Activated naive CD4-positive, alpha-beta T cell (primary cell): ENCODE measurements at places on chromosomes 13 and 19.
A peak's percentile ranks its signal among the peaks of the same experiment; 100 is the strongest.

- DNase-seq: no peak
Observed at GRCh38 chr13:44317752-44318151, 55.9 kb upstream of the SERP2 start.

DNA sequence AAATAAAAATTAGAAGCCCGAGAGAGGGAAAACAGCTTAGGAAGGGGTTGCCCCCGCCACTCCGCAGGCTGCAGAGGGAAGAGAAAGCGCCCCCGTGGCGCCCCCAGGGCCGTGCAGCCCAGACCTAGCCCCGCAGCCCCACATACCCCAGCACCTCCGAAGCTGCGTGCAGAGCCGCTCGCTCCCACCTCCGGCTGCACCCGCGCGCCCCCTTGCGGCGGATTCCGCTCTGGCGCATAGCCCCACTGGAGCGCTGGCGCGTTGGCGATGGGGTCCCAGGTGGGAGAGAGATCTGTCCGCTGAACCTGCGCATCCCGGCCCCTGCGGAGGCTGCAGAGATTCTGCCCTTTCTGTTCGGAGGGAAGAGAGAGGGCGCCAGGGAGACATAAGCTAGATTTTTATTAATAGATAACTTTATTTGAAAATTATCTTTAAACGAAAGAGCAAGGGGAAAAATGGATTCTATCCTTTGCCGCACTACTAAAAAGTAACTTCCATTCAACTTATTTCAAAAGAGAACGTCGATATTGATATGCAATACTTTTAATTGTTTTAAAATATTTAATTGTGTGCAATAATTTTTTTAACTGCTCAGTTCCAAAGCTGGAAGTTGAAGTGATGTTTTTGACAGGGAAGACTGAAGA lies 11.7 kb upstream of the CLN5 start:
- peak; percentile 72 for DNase-seq

- no peak for DNase-seq
Observed at GRCh38 chr13:46578590-46578975, 25.6 kb downstream of the LRCH1 start.

GRCh38 chr19:56671613-56671994 lies at the start of gene ZNF835:
Gene ZNF835 (minus strand): TSS chr19:56671757. CDS start chr19:56665198, 6,559 bp downstream.
- peak; percentile 46 for DNase-seq

DNA sequence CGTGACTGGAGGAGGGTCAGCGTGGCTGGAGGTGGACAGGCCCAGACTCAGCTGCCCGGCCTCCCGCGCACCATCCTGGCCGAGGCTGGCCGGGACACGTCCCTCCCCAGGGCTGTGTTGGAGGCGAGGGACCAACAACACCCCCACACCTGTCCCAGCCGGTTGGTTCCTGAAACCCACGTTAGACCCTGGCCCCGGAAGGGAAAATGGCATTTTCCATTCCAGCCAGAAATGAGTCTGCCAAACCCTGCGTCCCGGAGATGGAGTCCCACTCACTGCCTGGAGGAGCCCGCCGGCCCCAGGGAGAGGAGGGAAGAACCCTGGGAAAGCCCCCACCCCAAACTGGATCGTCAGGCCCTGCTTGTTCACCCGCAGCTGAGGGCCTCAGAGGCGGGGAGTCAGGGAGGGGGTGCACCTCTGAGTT lies 4.8 kb upstream of the WDR18 start:
- no peak for DNase-seq

DNA sequence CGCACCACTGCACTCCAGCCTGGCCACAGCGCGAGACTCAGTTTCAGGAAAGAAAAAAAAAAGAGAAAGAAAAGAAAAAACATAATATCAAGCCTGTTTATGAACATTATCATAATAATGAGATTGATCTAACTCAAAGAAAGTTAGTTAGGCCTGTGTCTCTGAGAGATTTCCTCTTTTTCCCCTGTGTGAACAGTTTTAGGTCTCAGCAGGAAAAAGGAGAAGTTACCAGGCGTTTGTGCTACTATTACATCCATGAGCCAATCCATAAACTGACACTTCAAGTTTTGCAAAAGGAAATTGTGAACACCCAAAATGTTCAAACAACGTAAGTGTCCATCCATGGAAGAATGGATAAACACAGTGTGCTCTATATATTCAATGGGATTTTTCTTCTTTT lies 3.8 kb downstream of the TARM1 start:
- DNase-seq: no peak

DNA sequence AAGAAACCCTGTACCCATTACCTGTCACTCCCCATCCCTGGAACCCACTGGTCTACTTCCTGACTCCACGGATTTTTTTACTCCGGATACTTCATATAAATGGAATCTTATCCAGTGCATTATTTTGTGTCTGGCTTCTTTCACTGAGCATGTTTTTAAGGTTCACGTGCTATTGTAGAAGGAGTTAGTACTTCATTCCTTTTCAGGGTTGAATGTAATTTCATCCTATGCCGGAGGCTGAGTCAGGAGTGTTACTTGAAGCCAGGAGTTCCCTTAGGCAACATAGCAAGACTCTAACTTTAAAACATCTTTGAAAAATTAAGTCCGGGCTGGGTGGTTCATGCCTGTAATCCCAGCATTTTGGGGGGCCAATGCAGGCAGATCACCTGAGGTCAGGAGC lies 17.9 kb upstream of the ELAVL1 start:
- DNase-seq: no peak

DNA sequence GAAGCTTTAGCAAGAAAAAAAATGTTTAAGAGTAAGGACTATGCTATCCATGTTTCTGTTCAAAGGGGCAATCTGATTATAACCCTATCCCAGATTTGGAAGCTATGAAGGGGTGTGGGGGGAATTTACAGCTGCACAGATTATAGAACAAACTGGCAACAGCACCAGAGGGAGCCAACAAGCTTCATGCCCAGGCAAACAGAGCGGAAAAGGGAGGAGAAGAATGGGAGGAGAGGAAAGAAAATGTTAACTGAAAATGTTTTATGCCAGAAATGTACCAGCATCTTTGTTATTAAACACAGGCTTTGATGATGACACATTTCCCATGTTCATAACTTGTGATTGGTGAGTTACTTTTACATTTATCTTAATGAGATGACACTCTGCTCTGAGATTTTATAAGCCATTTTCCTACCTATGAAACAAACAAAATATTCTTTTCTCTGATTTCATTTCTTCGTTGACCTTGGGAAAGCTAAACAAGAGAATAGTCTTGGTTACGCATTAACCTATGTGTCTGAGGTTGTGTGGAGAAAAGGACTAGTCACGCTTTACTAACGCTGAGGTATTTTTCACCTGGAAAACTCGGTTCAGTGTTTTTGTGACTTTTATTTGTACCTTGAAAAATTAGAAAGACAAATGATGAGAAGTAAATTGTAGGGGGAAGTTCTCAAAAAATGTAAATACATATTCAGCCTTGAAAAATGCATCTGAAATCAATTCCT lies 235.8 kb upstream of the MIR17HG start:
- DNase-seq: no peak

- DNase-seq: no peak
Observed at GRCh38 chr19:20103091-20103740, 25.4 kb downstream of the ZNF90 start.

GRCh38 chr13:32840989-32841713 lies 175.1 kb upstream of the KL start:
- DNase-seq: no peak

DNA sequence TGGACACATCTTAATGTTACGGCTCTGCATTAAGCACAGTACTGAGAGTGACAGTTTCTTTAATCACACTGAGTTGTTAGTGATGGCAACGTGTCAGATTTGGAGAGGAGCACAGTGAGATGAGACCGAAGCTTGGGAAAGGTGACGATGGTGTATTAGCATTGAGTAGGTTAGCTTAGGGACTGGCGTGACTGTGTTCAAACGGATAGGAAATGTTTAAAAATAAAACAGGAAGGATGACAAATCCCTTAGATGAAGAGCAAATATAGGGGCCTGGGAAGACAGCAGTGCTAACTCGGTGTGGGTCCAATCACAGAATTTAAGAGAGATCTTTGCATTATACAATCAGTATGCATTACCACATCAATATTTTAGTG lies 384.3 kb downstream of the HS6ST3 start:
- DNase-seq: no peak

GRCh38 chr19:32498648-32499200 lies 82.3 kb upstream of the PDCD5 start:
- no peak for DNase-seq

GRCh38 chr19:52567921-52568320 lies 2.2 kb upstream of the ZNF701 start:
- DNase-seq: no peak

GRCh38 chr19:28242317-28242927 lies 970.5 kb downstream of the UQCRFS1 start:
- no peak for DNase-seq

DNA sequence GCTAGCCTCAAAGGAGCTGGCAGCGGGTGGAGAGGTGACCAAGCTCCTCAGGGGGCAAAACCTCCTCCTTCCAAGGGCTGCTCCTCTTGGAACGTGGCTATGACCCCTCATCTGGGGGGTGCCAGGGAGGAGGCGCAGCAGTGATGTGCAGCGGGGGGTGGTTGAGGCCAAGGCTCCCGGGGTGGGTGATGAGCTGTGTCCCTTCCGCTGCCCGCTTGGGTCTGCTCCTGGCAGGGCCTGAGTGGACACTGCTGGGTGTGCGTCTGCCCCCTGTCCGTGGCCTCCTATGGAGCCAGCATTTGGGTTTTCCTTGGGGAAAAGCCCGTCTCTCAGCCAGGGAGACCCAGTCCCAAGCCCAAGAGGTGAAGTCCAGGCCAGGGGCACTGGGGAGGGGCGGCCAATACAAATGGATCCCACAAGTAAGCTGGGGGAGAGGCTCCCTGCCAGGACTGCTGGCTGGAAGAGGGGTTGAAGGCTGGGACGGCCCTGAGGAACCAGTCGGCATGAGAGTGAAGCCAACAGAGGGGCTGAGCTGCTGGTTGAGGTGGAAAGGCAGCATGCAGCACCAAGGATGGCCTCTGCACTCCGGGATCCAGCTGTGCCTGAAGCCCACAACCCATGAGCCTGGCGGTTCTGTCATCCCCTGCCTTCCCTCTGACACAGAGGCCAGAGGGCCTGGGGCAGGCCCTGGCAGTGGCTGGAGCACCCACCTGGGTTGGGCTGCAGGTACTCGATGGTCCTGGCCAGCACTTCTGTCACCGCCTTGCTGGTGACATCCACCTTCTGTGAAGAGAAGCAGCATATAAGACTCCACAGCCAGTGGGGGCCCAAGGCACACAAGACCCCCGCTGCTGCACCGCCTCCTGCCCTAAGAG lies 22.7 kb downstream of the MPND start:
- DNase-seq: no peak

DNA sequence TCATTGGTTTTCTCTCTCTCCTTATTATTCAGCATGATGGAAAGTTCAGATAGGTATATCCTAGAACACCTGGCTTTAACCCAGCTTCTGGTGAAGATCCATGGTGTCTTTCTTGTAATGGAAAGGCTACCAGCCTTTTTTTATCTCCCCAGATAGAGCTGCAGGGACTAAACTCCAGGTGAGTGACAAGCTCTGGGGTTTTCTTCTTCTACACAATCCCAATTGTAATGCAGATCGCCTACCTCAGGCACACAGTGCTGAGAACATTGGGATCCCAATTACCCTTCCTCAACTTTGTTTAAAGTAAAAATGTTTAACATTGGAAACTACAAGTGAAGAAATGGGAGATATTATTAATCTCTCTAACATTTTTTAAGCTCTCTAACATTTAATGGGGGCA lies 1851.7 kb downstream of the PCDH9 start:
- no peak for DNase-seq

GRCh38 chr13:99057310-99057975 lies 79.6 kb upstream of the DOCK9 start:
- no peak for DNase-seq

- no peak for DNase-seq
Observed at GRCh38 chr19:14674764-14675163, at the start of gene ADGRE3. Gene ADGRE3 (minus strand): TSS chr19:14674844. CDS start chr19:14674770, 74 bp downstream.

DNA sequence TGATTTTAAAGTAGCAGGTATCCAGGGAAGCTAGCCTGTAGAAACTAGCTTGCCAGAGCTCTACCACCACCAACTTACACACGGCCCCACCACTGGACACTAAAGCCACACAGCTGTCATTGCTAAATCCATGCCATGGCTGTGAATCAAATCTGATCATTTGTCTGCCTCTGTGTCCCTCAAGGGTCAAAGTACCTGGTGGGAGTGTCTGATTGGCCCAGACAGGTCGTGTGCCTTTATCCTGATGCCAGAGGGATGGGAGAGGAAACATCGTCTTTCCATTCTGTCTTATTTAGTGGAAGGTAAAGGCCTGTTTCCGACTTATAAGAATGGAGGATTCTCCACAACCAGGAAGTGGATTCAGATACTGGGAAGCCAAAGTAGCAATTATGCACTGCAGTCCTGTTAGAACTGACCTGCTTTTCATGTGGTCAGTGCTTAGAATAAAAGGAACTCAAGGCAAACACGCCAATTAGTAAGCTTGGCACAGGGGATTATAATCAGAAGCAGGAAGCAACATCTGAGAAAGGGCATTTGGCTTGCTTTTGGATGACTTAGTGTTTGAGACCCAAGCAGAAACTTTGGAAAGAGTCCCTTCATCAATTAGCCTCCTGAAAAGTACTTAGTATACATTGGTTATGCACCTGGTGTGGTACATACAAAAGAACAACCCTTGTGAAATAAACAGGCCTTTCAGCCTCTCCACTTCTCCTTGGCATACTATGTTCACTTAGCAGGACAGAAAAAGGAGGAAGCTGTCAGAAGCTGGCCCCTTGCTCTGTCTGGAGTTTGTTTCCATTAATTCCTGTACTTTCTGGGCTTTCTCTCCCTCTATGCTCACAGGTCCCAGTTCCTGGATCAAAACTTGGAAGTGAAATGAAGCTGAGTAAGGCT lies 192.4 kb downstream of the NUFIP1 start:
- DNase-seq: no peak

DNA sequence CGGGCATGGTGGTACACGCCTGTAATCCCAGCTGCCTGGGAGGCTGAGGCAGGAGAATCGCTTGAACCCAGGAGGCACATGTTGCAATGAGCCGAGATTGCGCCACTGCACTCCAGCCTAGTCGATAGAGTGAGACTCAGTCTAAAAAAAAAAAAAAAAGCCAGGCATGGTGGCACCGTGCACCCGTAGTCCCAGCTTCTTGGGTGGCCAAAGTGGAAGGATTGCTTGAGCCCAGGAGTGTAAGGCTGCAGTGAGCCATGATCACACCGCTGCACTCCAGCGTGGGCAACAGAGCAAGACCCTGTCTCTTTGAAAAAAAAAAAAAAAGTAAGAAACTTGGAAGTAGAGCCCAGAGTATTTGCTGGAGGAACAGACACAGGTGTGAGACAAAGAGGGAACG lies 27.7 kb downstream of the CCDC8 start:
- no peak for DNase-seq

- DNase-seq: peak; percentile 29
Observed at GRCh38 chr19:49690656-49691242, at the start of gene CPT1C. Gene CPT1C (plus strand): TSS chr19:49691116. CDS start chr19:49692253, 1,137 bp downstream.

GRCh38 chr13:50283017-50283416 lies 267.8 kb downstream of the KCNRG start:
- DNase-seq: no peak

- DNase-seq: no peak
Observed at GRCh38 chr13:108944760-108945159, 315.3 kb downstream of the MYO16 start.

GRCh38 chr13:47798906-47799305 lies 202.2 kb downstream of the SUCLA2 start:
- no peak for DNase-seq
